ENCODE measurements at places on chromosomes 2 and 18. TPM values are rescaled to one million over a fixed set of nuclear protein-coding genes. Genes with fewer than 3 reads are reported as not detected.

SLC4A5 gene
- total RNA-seq = 8.4 TPM

CDKL4 gene
- 2.6 TPM for total RNA-seq

MFSD6 gene
- total RNA-seq = 18.2 TPM

AOX1 gene
- 2.8 TPM for total RNA-seq

AGXT gene
- total RNA-seq = not detected

RANBP2 gene
- total RNA-seq = 69.0 TPM

CXCR2 gene
- 1.1 TPM for total RNA-seq

IL37 gene
- not detected for total RNA-seq

SLC35G4 gene
- not detected for total RNA-seq

SERPINB7 gene
- 0.29 TPM for total RNA-seq
